ENCODE measurements at places on chromosomes 5 and 9.

- no peak for DNase-seq
These were observed 176.4 kb downstream of the PDZD2 start for GRCh38 chr5:31815376-31815775.

- no peak for DNase-seq
These were observed 257.2 kb downstream of the KCTD16 start for GRCh38 chr5:144427866-144428265.

DNA sequence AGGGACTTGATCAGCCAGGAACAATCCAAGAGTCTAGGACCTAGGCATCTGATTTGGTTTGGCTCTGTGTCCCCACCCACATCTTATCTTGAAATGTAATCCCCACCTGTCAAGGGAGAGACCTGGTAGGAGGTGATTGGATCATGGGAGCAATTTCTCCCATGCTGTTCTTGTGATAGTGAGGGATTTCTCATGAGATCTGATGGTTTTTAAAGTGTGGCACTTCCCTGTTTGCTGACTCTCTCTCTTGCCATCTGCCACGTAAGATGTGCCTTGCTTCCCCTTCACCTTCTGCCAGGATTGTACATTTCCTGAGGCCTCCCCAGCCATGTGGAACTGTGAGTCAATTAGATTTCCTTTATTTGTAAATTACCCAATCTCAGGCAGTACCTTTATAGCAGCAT is 201.7 kb upstream of the ACTBL2 start:
- DNase-seq: no peak

DNA sequence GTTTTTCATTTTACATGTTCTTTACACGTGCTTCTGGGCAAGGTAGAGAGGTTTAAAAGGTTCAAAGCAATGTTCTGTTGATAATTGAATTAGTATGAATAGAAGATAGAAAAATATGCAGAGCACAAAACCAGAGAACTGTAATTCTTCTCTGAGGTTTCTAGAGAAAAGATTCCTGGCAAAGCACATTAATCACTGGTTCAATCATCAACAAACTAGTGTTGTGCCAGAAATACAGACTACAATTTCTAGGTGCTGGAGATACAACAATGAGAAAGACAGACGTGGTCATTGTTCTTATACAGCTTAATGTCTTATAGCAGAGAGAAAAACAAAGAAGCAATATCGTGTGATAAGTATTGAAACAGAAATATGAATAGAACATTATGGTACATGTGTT is 25.5 kb downstream of the MEGF9 start:
- DNase-seq: no peak

GRCh38 chr5:35188031-35188457 is 42.2 kb downstream of the PRLR start:
- no peak for DNase-seq

GRCh38 chr9:14243514-14244042 is 70.4 kb downstream of the NFIB start:
- DNase-seq: no peak

DNA sequence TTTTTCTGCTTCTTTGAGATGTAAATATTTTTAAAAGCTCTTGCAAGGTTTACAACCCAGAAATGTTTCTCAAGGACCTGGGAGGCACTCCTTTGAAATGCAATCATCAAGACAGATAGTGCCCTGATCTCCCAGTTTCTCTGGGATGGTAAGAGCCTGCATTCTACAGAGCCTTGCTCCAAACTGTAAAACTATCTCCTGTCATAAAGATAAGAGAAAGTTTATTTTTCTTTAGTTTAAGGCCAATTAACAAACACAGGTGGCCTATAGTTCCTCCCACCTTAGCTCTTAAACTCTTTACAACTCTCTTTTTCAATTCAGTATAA is 1231.1 kb upstream of the NUDT12 start:
- DNase-seq: no peak

DNA sequence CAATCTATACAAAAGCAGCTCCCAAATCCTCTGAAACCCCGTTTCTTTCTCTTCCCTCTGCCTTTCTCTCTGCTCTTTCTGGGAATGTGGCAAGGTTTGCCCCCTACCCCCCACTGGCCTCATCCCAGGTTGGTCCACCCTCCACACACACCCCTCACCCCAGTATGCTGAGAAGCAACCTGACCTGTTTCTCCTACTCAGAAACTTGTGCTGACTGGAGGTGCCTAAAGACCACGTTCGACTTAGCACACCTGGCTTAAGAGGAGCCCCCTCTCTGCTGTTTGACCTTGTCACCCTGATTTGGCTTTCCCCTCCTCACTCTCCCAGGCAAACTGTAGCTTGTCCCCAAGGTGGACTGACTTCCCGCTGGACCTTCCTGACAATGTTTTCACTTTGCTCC is 1.1 kb upstream of the SEPTIN8 start:
- no peak for DNase-seq

DNA sequence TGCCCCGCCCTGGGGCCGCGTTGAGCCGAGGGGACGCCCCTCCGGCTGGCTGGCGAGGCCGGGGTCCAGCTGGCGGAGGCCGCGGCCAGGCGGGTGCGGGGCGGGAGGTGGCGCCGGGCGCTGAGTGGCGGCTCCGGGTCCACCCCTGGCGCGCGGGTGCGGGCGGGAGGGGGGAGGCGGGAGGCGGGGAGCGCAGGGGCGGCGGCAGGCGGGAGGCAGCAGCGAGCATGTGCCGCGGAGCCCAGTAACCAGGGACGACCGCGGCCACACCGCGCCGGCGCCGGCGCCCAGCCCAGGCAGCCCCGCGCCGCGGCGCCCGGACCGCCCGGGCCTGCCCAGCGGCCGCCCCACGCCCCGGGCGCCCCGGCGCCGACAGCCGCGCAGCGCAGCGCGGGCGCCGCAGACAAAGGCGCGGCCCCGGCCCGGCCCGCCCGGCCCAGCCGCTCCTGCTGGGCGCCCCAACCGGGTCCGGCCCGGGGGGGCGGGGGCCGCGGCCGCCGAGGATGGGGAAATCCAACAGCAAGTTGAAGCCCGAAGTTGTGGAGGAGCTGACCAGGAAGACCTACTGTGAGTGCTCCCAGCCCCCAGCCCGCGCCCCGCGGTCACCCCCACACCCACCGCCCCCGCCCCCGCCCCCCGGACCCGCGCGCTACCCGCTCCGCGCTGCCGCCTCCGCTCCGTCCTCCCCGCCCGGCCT is at the start of gene NCS1:
Gene NCS1 (plus strand): TSS at position 244 of the 697 bp plus-strand sequence. CDS start 260 bp downstream, at position 504.
- no peak for DNase-seq

DNA sequence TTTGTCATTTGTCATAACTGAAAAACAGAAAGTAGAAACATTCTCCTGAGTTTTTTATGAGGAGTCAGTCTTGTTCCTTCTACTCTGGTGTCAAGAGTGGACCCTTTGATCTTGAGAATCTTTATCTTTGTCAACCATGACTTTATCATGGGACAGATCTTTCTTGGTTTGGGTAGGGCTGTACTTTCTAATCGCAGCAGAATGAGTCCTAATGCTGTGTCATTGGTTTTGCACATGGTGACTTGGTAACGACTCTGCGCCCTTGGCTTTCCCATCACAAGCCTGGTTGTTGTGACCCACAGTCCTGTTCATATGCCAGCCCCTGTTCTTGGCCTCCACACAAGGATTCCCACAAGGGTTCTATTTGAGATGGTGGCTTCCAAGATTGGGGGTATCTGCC is 45.6 kb downstream of the AOPEP start:
- DNase-seq: no peak

GRCh38 chr9:133826289-133827085 is 88.3 kb upstream of the SARDH start:
- DNase-seq: no peak

DNA sequence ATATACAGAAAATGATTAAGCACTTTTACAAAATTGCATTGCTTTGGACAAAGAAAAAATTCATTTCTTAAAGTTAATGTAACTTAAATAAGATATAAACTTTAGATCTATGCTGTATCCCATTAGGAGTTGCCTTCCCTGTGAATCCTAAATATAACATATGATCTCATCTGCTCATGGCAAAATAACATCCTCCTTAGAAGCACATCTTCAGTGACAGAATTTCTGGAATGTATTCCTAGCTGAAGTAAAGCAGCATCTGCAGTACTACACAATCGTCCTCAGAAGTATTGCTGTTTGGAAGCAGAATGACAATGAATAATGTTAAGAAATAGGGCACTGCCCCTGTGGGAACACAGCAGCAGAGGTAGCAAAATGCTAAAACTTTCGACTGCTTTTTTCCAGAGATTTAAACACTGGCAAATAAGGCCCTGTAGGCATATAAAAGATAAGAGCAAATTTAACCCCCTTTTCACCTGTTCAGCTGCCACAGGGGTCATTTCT is 571.0 kb downstream of the PTPRD start:
- no peak for DNase-seq

GRCh38 chr9:86549401-86549811 is 195.2 kb upstream of the TUT7 start:
- no peak for DNase-seq

DNA sequence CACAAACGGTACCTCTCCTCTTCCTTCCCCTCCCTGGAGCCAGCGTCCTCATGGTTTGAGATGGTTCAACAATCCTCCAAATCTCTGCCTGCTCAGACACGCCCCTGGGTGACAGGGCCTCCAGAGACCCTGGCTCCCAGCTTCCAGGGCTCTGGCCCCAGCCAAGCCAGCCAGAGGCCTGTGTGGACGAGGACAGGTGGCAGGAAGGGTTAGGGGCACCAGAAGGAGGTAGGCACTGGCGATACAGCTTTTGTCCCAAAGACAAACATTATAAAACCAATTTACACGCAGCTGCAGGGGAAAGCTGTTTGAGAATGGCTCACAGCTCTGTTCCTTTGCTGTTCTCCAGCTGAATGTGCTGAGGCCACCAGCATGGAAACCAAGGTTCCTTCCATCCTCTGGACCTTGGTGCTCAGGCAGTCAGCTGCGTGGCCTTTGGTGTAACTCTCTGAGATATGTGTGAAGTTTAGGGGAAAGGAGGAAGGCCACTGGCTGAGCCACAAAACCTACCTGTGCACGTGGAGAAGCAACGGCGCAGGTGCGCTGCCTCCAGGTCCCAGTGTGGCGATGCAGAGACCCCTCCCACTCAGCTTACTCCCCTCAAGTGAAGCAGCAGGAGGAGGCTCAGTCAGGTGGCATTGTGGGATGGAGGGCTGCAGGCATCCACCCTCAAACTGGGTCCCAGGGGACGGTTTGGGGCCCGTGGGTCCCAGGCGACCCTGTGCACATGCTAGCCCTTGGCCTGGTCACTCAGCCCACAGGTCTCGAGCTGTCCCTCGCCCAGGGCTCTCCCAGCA is 4.3 kb upstream of the QRFP start:
- DNase-seq: no peak

GRCh38 chr5:143343042-143343441 is 60.4 kb downstream of the NR3C1 start:
- DNase-seq: no peak

GRCh38 chr5:60636001-60636400 is 64.0 kb downstream of the DEPDC1B start:
- DNase-seq: no peak

DNA sequence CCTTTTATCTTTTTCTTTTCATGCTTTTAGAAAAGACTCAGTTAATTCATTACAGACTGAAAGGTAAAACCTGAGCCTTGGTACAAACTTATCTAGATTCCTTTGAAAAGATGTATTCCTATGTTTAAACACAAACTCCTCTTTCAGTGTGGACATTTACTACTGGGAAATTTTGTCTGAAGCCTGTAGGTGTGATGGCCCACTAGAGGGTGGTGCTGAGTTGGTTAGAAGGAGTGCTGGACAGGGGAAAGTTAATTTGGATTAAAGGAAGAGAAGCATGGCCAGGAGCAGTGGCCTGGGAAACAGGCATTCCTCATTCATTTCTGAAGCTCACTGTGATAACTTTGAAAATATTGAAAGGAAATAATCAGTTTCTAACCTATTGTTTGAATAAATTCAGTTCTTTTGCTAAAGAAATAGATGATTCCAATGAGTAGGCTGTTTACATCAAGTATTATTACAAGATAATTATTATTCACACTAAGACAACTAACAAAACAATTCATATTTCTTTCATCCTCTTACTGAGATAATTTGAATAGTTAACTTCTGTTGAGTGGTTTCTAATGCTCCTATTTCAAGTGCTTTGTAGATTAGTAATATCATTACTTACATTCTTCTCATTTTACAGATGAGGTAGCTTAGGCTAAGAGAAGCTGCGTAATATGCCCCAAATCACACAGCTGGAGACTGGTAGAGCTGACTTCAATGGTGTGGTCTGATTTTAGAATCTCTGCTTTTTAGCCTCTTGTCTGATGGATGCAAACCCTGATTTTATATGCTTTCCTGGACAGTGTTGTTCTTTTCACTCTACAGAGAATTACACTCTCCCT is 150.9 kb downstream of the ADGRV1 start:
- DNase-seq: no peak

DNA sequence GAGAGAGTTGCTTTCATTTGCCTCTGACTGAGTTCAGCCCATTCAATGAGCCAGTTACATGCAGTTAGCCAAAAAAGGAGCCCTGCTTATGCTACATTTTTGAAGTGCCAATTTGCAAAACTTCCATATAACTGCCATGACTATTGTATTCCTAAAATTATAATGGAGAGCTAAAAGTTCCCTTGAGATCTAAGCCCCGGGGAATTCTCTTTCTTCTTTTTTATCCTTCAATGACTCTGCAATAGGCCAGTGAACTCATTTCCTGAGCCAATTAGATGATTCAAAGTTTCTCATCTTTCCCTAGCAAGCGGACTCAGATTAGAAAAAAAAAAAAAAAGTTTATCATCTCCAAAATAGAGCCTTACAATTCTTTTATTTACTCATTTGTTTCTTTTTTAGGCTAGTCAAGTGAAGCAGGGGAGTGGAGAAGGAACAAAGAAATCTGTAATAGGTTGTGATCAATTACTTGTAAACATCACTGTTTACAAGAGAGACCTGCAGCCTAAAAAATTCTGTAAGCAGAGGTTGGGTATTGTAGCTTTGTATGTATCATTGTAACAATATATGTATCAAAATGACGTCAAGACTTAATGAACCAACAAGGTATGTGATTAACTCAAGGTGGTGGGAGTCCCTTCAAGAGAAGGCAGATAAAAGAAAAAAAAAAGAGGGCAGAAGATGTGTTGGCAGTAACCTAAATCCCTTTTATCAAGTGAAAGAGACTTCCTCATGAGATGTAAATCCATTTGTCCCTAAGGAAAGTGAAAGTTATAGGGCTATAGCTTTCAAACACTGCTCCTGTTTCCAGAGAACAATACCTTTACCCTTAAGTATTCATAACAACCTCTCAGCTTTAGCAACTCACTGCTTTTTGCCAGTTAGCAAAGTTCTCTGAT is 48.7 kb upstream of the HOMER1 start:
- DNase-seq: no peak

- no peak for DNase-seq
These were observed 81.8 kb downstream of the GDNF start for GRCh38 chr5:37757980-37758582.

DNA sequence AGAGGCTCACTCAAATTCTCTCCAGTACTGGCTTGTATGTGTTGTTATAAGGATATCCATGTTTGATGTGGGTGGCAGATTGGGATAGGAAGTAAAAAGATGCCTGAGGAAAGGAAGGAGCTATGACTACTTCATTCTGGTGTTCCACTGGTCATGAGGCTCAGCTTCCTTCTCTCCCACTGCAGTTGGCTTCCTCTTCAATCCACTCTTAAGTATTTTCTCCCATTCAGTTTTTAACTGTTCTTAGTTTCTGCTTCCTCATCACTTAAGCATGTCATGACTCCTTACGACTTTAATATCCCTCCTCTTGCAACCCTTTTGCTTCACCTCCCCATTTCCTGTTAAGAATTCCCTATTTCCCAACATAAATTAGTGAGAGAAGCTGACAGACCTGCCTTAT is 81.1 kb downstream of the PJA2 start:
- no peak for DNase-seq

GRCh38 chr9:121484651-121485446 is 14.8 kb downstream of the GGTA1 start:
- DNase-seq: no peak
